ENCODE measurements at places on chromosomes 13 and 19. TPM values are rescaled to one million over a fixed set of nuclear protein-coding genes. Genes with fewer than 3 reads are reported as not detected.

DNA sequence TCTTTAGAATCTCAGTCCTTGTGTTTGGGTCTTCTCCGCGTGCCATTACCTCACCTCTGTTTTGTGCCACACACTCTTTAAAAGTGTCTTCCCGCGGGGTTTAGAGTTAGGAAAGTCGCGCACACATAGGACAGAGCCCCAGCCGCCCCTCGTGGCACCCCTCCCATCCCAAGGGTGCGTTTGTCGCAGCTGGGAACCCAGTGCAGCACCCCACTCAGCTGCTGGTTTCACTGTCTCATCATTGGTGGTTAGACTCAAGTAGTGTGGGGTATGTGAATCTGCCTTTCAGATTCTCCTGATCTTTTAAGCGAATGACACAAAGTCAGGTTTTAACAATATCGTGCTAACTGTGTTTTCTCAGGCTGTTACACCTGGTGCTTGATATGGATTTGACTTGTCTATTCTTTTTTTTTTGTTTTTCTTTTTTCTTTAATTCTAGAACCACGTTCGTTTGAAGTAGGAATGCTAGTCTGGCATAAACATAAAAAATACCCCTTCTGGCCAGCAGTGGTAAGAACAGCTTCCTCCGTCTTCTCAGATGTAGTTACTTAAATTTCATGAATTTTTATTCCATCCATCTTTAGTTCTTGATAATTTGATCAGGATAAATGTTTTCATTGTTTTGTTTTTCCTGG lies 19.5 kb upstream of the NDUFS7 start:
- DNase-seq = no peak

GRCh38 chr13:98478189-98479129 lies 98.4 kb downstream of the STK24 start:
- no peak for DNase-seq

DNA sequence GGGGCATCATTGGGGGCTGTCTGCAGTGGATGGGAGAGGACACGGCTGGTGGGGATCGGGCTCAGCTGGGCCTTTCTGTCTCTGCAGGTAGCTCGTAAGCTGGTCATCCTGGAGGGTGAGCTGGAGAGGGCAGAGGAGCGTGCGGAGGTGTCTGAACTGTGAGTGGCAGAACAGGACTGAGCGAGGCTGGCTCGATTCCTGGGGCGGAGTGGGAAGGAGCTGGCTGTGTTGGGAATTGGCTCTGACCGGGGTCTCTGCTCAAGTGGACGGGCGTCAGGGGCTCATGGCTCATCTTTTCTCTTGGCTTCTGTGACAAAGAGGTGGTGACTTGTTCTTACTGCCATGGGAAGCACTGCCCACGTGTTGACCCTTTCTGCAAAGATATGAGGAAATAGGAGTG lies 11.6 kb downstream of the TPM4 start:
- DNase-seq = no peak

PGLYRP1 gene
- 0.85 TPM for polyA plus RNA-seq

DNA sequence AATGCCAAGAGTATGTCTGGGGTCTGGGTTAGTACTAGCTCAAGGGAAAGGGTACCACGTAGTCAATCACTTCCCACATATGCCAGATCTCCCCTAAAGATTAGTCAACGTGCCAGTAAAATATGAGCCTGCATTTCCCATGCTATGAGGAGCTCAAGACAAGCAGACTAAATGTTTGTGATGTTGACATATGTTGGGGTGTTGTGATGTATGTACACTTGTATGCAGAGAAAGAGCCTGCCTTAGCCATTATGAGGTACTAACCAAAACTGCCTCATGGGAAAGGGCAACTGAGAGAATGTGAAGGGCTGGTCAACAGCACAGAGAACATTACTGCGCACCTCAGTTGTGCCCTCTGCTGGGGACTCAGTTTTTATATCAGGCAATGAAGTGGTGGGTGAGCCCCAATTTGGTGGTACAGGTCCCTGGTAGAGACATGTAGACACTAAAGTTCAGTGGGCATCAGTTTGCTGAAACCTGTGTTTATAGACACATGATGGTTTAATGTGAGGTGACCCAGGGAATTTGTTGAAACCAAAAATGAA lies 287.0 kb downstream of the DCT start:
- no peak for DNase-seq

PCDH8 gene
- 0.04 TPM for polyA plus RNA-seq

DNA sequence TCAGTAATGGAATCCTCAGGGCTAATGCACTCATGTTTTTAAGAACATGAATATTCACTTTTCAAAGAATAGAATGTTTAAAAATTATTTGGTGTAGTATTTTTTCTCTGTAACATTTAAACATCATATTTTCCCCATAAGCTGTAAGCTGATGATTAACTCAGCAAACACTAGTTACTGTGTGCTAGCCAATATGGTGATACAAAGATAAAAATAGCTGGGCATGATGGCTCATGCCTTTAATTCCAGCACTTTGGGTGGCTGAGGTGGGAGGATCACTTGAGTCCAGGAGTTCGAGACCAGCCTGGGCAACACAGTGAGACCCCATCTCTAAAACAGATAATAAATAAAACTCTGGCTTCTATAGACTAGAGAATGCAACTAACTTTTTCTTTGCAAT lies 13.2 kb downstream of the RNF17 start:
- no peak for DNase-seq

DNA sequence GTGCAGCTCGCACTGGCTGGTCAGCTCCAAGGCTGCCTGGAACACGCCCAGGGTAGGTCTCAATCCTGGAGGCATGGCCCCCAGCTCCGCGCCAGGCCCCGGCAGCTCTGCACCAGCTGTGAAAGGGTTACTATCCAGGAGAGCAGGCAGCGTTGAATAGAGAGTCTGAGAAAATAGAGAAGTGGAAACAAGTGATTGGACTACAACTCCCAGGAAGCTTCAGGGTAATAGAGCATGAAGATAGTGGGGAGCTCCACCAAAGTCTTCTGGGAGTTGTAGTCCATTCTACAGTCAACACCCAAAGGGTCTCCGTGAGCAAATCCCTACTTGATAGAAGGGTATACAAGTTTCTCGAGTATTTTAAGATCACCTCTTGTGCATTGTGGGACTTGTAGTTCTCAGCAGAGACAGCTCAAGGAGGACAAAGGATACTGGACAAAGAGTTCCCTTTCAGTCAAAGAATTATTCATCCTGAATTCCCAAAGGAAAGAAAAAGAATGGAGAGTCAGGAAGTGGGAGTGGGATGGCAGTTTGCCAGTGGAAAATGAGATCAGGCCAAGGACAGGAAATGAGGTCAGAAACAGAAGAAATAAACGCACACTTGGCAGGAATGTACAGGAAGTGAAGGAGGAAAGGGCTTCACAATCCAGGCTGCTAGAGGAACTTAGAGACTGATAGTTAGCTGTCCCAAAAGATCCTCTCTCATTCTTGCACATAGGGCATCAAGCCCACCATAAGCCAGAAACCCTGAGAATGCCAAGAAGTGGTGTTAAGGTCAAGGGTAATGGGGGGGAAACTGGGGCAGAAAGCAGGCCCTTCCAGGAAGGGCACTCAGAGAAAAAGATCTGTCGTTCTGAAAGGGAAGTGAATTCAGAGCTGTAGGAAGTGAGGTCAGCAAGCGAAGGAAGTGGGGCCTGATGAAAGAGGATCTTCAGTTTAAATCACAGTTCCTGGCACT lies 5.5 kb upstream of the MAMSTR start:
- no peak for DNase-seq

DNA sequence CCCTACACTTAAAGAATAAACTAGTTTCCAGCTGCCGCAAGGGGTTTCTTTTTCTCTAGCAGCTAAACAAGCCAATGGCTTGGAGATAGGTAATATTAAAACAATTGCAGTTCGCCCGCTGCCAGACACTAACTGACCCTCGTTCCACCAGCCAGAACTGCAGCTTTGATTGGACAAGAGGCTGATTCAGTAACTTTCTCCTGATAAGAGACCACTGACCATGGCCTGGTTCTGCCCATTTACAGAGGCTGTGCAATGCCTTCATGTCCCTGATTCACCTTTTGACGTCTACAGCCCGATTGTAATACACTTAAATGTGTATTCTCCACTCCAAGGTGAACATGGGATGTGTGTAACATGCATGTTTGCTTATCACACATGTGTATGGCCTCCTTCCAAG lies 12.8 kb upstream of the C19orf12 start:
- DNase-seq = no peak

GRCh38 chr13:43573361-43573740 lies 213.4 kb downstream of the ENOX1 start:
- no peak for DNase-seq

- DNase-seq = no peak
Observed at GRCh38 chr13:113518076-113518803, 27.7 kb upstream of the DCUN1D2 start.

GNA15 gene
- 0.81 TPM for polyA plus RNA-seq

- no peak for DNase-seq
Observed at GRCh38 chr13:22082437-22083100, 411.7 kb downstream of the FGF9 start.

DNA sequence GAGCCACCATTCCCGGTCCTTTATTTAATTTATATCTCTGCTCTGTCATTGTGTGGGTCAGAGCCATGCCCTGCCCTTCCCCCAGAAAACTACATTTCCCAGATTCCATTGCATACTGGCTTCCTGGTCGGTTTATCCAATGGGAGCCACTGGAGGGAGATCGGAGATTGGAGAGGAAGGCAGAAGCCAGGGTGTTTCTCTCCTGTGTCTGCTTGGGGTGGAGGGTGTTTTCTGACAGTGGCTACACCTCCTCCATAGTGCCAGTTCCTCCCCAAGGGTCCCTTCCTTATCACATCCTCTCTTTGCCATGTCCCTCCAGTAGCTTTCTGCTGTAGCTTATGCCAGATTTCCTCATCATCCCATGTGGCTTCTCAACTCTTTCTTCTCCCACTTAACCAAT lies 19.0 kb downstream of the OLFM2 start:
- DNase-seq = no peak
